Occipital lobe (tissue), 3 donors: ENCODE measurements at places on chromosomes 12 and 14.

DNA sequence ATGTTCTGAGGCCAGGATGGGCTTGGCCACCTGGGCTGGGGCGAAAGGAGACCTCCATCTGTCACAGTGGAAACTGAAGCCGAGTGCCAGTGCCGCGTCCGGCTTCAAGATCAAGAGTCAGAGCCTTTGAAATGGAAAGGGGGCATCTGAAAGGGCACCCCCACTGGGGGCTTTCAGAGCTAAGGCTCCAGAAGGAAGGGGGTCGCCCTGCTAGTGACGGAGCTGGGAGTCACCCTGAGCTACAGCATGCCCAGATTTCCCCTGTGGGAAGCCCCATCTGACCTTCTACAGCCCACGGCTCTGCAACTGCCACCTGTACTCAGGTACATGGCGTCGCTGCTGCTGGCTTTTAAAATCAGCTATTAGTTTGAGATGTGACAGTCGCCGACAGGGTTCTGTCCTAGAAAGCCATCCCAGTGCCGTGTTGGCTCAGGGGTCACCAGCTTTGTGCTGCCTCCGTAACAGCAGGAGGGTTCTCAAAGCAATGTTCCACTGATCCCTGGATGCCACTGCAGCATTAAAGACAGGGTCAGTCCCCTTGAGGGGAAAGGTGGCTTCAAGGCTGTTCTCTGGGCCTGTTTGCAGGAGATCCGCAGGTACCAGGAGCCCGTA lies 31.5 kb downstream of the CCNK start:
- no peak for DNase-seq

GRCh38 chr14:70064136-70064865 lies 124.5 kb downstream of the SLC8A3 start:
- DNase-seq, result no peak

GRCh38 chr12:120361506-120362208 lies 7.3 kb downstream of the MSI1 start:
- DNase-seq, result peak; percentile 75

DNA sequence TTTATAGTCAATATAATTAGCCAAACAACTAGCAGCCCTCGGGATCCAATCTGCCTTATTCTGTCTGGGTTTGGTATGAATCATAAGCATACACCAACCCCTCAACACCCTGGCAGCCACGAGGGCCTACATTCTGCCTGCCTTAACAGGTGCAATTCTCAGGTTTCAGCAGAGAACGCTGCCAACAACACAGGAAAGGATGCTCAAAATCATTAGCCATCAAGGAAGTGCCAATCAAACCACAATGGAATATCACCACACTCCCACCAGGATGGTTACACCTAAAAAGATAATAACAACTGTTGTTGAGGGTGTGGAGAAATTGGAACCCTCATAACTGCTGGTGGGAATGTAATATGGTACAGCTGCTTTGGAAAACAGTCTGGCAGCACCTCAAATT lies 122.8 kb downstream of the TTC7B start:
- no peak for DNase-seq

DNA sequence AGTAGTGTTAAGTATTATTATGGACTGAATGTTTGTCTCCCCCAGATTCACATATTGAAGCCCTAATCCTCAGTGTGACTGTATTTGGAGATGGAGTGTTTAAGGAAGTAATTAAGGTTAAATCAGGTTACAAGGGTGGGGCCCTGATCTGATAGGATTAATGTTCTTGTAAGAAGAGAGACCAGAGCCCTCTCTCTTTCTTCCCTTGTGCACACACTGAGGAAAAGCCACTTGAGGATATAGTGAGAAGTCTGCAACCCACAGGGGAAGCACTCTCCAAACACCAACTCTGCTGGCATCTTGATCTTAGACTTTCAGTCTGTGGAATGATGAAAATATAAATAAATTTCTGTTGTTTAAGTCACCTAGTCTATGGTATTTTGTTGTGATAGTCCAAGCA lies 2.2 kb upstream of the KLRG1 start:
- DNase-seq, result no peak

DNA sequence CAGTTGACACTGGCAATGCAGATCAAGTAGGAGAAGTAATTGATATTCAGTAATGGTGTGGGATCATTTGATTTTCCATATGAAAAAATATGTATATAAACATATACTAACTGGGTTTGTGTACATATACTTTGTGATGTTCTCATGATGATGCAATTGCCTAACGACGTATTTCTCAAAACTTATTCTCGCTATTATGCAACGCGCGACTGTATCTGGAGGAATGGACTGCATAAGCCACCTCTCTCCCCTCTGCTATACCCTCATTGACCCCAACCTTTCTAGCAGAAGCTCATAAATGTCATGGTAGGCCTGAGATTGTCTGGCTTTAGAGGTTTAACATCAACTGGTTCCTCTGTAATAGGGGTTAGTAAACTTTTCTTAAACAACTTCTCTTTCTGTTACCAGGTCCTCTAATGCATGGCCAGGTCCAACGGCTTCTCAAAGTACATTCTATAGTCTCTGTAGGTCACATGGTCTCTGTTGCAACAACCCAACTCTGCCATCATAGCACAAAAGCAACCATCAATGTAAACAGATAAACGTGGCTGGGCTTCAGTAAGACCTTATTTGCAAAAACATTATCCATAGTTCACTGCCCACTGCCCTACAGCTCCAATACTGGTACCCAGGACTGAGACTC lies 59.3 kb downstream of the FOXN3 start:
- DNase-seq, result no peak

DNA sequence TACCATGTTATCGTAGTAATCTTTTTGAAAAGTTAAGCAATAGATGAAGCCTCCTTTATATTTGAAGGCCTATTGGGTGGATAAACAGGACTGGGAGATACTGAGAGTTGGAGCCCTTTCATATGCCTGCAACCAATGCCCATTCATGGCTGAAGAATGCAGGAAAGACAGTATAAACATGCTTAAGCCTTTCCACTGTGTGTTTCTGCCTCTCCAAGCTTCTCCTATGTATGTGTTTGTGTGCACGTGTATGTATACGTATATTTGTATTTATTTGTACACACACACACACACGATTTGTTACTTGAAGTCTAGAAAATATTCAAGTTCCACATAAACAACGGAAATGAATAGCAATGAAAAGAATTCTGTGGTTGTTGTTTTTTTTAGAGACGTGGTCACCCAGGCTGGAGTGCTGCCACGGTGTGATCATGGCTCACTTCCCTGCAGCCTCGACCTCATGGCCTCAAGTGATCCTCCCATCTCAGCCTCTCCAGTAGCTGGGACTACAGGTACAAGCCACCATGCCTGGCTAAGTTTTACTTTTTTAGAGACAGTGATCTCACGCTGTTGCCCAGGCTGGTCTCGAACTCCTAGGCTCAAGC lies 1453.5 kb downstream of the AACS start:
- no peak for DNase-seq

- DNase-seq, result no peak
Measured at GRCh38 chr14:100278702-100279101, 27.5 kb downstream of the SLC25A29 start.

- DNase-seq, result no peak
Measured at GRCh38 chr14:61603736-61604135, 91.6 kb upstream of the HIF1A start.

GRCh38 chr14:68564826-68565759 lies 227.8 kb downstream of the ZFP36L1 start:
- DNase-seq, result no peak

DNA sequence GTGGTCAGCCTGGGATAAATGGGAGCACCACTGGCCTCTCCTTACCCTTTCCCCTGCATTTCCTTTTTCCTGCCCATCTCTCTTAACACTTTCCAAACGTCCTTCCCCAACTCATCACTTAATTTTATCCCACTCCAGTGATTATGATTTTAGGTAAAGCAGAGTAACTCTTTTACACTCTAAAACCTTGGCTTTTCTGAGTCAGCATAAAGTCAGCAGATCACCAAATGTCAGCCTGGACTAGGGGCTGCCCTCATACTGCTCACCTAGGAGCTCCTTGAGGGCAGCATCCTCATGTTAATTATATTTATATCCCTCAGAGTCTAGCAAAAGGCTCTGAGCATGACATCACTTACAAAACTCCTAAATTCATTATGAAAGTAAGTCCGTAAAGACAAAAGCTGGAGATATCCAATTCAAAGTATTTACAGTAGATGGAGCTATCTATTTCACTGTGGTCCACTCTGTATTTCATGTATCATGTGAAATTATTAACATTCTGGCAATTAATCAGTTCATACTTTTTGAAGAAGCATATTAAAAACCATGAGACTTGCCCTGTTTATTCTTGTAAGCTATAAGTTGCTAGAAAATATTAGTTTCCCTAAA lies 17.0 kb upstream of the DICER1 start:
- no peak for DNase-seq

DNA sequence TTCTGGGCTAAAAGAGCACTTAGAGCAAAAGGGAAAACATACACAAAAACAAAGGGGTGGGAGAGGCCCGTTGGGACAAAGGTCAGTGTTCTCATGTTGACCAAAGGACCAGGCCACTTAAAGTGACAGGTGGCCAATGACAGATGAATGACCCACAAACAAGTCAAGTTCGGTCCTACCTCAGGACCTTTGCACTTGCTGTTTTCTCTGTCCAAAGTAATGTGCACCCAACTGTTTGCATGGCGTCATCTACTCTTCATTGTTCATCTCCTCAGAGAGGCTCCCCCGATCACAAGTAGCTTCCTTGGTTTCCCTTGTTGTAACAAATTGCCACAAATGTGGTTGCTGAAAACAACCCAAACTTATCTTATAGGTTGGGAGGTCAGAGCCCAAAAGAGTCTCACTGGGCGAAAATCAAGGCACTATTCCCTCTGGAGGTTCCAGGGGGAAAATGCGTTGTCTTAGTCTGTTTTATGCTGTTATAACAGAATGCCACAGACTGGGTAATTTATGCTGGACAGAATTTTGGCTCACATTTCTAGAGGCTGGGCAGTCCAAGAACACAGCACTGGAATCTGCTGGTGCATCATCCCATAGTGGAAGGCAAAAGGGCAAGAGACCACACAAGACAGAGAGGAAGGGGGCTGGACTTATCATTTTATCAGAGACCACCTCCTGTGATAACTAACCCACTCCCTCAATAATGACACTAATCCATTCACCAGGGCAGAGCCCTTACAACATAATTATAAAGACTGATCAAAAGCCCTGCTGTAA lies 23.9 kb downstream of the CLMN start:
- no peak for DNase-seq

DNA sequence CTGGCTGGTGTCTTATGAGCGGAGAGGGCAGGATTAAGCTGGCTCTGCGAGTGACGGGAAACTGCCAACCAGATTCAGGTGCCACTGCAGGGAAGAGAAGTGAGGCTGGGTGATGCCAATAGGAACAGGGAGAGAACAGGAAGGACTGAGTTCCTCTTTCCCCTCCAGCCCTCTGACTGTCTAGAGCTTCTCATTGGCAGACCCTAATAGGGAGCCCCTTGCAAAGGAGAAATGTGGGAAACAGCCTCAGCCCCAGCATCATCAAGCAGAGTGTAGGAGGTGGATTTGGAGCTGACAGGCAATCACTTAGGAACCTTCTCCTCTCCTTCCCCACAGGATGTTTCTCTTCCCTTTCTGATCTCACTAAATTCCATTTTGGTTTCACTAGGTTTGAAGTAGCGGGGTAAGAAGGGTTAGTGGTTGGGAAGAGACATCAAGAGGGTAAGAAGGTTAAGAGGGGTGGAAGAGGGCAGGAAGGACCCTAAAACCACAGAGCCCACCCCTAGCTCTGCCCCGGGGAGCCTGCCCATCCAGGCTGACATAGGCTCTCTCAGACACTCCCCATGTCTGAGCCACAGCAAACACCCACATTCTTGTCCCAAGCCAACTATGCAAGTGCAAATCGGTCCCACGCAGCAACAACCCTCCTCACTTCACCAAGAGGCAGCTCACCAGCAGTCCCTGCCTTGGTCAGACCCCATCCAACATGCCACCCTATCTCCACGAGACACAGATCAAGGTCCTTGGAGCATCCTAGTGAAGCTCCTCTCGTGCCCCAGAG lies 111.1 kb downstream of the STAB2 start:
- no peak for DNase-seq

GRCh38 chr12:132812631-132813305 lies 15.9 kb downstream of the GOLGA3 start:
- DNase-seq, result no peak

DNA sequence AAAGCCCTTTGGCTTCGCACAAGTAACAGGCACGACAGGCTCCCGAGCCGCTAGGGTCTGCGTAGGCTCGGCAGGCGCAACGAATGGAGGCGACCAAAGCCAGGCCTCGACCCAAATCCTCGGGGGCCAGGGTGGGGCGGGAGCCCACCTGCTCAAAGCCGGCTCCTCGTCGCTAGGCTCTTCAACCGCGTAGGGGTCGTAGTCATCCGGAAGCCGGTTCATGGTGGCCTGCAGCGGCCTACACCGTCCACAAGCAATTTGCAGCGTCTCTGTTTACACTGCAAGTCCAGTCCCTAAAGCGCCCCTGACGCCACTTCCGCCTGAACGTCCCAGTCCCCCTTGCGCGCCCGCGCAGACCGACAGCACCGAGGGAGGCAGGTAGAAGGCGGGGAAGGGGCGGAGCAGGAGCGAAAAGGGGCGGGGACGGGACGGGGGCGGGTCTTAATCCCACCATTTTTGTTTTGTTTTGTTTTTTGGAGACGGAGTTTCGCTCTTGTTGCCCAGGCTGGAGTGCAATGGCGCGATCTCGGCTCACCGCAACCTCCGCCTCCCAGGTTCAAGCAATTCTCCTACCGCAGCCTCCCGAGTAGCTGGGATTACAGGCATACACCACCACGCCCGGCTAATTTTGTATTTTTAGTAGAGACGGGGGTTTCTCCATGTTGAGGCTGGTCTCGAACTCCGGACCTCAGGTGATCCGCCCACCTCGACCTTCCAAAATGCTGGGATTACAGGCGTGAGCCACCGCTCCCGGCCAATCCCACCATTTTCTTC lies at the start of gene EAPP:
EAPP (minus strand) TSS at position 295 of the 774 bp plus-strand sequence; CDS start at position 222, 73 bp downstream.
- DNase-seq, result no peak

- DNase-seq, result no peak
Measured at GRCh38 chr12:21571046-21571445, 33.6 kb downstream of the GYS2 start.

DNA sequence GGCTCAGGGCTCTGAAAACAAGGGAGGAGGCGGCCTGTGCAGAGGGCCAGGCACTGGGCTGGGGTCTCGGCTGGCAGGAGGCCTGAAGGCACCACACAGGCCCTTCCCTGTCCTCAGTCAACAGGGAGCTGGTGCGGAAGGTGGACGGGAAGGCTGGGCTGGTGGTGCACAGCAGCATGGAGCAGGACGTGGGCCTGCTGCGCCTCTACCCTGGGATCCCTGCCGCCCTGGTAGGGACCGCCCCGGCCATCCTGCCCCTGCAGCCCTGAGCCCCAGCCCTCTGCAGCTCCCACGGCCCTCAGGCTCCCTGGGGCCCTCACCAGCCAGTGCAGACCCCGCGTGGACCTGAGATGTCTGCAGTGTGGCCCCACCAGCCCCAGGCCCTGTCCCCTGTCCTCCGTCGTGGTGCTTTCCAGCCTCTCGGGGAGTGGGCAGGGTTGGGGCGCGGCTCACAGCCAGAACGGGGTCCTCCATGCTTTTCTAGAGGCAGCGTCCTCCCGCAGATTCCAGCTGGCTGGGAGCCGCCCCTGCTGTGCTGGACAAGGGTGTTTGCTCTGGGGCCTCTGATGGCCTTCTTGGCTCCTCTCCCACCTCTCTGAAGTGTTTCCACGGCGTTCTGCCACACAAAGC lies 18.1 kb downstream of the ASPG start:
- no peak for DNase-seq
